ENCODE measurements at places on chromosomes 6 and 20.

DNA sequence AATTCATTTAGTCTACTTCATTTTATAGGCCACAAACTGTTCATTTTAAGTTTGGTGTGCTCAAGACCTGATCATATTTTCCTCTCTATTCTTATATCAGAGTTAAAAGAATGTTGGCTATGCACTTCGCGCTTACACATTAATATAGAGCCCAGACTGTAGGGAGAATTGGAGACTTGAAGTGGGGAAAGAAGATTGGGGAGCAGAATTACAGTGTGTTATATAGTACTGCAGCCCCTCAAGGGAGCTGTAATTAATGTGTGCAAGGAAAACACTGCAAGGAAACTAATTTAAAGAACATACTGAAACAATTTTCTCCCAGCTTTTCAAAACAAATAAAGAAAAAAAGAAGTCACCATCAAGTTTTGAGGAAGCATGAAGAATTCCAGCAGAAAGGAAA lies 572.7 kb upstream of the FLRT3 start:
- DNase-seq: no peak

- DNase-seq: peak; percentile 92
Measured at GRCh38 chr20:36835453-36836198, 40.3 kb upstream of the TLDC2 start.

GRCh38 chr6:124924333-124924759 lies 37.9 kb upstream of the RNF217 start:
- DNase-seq: no peak

GRCh38 chr6:154367839-154368695 lies 11.5 kb upstream of the IPCEF1 start:
- DNase-seq: no peak

GRCh38 chr20:63230800-63231268 lies 4.9 kb upstream of the BIRC7 start:
- peak; percentile 41 for DNase-seq
